ENCODE measurements at places on chromosomes 5 and 9. TPM values are rescaled to one million over a fixed set of nuclear protein-coding genes. Genes with fewer than 3 reads are reported as not detected.

DNA sequence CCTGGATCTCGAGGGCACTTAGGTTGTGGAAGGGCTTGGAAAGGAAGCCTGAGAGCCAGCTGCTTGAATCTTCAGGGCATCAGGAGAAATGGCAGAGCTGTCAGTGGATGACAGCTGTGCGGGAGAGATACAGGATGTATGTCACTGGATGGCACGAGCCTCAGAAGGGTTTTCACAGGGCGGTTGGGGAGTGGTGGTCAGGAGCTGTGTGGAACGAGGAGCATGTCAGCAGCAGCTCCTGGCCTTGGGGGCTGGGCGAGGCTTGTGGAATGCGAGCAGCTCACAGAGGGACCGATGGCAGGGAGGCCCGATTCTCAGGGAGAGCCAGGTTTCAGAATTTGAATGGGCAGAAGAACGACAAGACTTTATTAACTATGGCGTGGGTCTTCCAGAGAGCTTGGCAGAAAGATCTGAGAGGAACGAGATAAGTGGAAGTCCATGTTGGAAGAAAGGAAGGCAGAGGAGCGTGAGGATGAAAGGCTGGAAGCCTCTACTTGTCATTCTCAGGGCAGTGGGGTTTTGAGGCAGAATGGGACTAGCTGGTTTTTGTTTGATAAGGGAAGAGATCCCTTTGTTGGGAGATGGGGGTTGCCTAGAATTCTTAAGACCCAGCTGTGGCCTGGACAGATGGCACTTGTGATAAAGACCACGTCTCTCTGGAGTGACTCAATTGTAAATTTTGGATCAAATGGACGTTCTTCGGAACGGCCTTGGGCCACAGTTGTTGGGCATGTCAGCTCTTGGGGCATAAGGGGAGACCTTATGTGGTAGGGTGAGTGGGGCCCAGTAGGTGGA lies 60.3 kb downstream of the SNX30 start:
- H3K27me3 ChIP-seq: no peaks in the 10 kb centered on the region
- H3K4me3 ChIP-seq: no peak overlapping the region
- no peaks in the 10 kb centered on the region for H3K36me3 ChIP-seq
- no peak for DNase-seq

- no peak for DNase-seq
- H3K27ac ChIP-seq: no peak overlapping the region
- peaks cover 2% of the 10 kb centered on the region for H3K27me3 ChIP-seq
These were observed 90.6 kb downstream of the ANXA2R start for GRCh38 chr5:42949348-42950115.

DNA sequence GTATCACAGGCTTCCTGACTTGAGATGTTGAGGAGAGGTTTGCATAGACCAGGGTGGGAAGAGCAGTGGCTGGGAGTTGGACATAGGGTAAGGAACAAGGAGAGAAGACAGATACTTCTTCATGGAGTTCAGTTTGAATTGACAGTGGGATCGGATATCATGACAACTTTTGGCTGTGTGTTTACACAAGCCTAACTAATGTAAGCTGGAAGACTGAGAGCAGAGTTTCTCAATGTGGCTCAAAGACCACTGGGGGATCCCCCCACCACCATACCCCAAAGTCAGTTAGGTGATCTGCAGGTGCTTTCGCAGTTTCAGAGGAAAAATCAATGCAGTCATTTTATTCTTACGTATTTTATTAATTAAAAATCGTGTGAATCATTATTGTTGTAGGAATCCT lies 125.9 kb downstream of the AOPEP start:
- H3K27ac ChIP-seq: no peak overlapping the region
- H3K4me1 ChIP-seq: no peaks in the 10 kb centered on the region
- H3K27me3 ChIP-seq: no peaks in the 10 kb centered on the region
- no peaks in the 10 kb centered on the region for H3K36me3 ChIP-seq
- no peak overlapping the region for H3K4me3 ChIP-seq

GRCh38 chr9:124017051-124017928 lies 5.7 kb downstream of the LHX2 start:
- peaks cover 4% of the 10 kb centered on the region for H3K36me3 ChIP-seq
- no peak for DNase-seq
- H3K27me3 ChIP-seq: peaks cover 100% of the 10 kb centered on the region
- peak overlapping the region; percentile 56 for H3K4me3 ChIP-seq

- no peak overlapping the region for H3K4me3 ChIP-seq
- H3K27me3 ChIP-seq: no peaks in the 10 kb centered on the region
- no peaks in the 10 kb centered on the region for H3K4me1 ChIP-seq
- no peaks in the 10 kb centered on the region for H3K36me3 ChIP-seq
- H3K27ac ChIP-seq: no peak overlapping the region
- no peak for DNase-seq
These were observed 569.5 kb upstream of the SEMA6A start for GRCh38 chr5:117144086-117144485.

- no peaks in the 10 kb centered on the region for H3K4me1 ChIP-seq
- no peak for DNase-seq
- no peak overlapping the region for H3K27ac ChIP-seq
- no peaks in the 10 kb centered on the region for H3K27me3 ChIP-seq
- no peak overlapping the region for H3K4me3 ChIP-seq
- H3K36me3 ChIP-seq: no peaks in the 10 kb centered on the region
These were observed 123.4 kb downstream of the ESM1 start for GRCh38 chr5:54862036-54862435.

DNA sequence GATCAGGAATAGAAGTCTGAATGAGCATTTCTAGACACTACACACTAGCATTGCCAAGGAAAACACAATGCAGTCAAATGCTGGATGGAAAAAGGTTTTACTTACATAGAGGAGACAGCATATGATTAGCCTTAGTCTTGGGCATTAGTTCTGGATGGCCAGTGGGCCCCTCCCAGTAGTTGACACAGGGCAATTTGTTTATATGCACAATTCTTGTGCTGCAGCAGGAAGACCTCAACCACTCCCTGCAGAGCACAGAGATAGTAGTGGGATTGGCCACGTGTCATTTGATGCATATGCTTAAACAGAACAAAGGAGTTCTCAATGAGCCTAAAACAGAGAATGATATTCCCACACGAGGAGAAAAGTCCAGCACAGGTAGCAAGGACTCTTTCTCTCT lies 1496.2 kb upstream of the CDH6 start:
- no peak for DNase-seq
- H3K4me3 ChIP-seq: no peak overlapping the region
- H3K4me1 ChIP-seq: no peaks in the 10 kb centered on the region
- H3K36me3 ChIP-seq: no peaks in the 10 kb centered on the region

FOXE1 gene
- not detected for total RNA-seq

GRCh38 chr9:100111235-100111634 lies 12.2 kb downstream of the INVS start:
- H3K4me1 ChIP-seq: no peaks in the 10 kb centered on the region
- H3K27ac ChIP-seq: no peak overlapping the region
- no peak overlapping the region for H3K4me3 ChIP-seq
- no peaks in the 10 kb centered on the region for H3K36me3 ChIP-seq

DNA sequence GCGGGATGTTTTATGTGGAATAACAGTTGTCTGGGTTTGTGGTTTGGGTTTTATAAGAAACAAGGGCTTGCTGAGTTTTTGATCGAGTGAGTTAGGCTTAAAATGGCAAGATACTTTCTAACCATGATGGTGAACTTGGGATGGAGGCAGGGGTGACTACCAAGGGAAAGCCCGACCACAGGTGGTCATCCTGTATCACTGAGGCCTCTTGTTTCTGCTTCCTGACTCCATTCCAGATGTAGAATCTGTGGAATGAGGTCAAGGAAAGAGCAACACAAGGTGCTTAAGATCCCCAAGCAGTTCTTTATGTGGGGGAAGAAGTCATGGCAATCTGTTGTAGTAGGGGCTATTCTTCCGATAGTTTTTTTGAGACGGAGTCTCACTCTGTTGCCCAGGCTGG lies 122.3 kb downstream of the GOLPH3 start:
- no peak overlapping the region for H3K27ac ChIP-seq
- H3K36me3 ChIP-seq: no peaks in the 10 kb centered on the region
- no peaks in the 10 kb centered on the region for H3K27me3 ChIP-seq
